ENCODE measurements at places on chromosomes 16 and 17.
A peak's percentile ranks its signal among the peaks of the same experiment; 100 is the strongest.

DNA sequence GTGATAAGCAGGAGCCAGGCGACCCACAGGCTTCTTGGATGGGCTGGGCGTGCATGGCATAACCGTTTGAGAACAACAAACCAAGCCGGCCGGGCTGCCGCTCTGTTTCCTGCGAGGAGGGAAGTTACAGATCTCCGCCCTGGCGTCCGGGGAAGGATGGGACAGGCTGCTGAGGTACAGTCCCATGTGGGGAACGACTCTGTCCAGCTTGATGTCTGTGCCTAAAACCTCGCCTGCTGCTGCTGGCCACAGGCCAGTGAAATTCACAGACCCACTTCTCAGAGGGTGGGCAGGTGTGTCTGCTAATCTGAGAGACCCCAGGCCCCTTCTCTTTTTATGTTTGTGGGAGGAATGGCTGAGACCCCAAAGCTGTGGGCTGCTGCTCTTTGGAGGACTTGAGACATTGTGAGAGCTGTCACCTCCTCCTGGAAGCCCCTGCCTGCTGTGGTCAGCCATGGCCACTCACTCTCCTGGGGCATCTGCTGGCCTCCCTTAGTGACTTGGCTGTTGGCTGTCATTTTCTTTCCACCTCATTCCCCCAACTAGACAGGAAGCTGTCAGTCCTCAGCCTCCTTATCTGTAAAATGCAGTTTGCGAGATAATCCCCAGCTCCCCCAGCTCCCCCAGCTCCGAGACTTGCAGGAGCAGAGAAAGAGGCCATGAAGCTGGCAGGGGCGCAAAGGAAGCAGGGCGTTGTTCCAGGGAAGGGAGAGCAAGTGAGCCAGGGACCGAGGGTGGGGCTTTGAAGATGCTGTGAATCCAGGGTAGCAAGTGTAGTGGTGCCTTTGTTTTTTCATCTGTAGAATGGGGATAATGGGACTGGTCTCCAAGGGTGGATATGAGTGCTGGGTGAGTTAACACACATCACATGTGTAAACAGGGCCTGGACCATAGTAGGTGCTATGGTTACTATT, 51.0 kb downstream of the CMIP start:
- peak; percentile 55 for DNase-seq

GRCh38 chr17:30597776-30598288, 120.6 kb downstream of the GOSR1 start:
- no peak for DNase-seq

- peak; percentile 85 for DNase-seq
Measured at GRCh38 chr17:18363101-18364049, at the start of gene SHMT1. Gene SHMT1 (minus strand): TSS chr17:18363550. CDS start chr17:18355981, 7,569 bp downstream.

GRCh38 chr17:56821847-56822534, 11.7 kb downstream of the C17orf67 start:
- DNase-seq = no peak
